ENCODE measurements at places on chromosomes 7 and 10.

GRCh38 chr7:88771417-88771816, 11.9 kb downstream of the ZNF804B start:
- DNase-seq, result no peak

DNA sequence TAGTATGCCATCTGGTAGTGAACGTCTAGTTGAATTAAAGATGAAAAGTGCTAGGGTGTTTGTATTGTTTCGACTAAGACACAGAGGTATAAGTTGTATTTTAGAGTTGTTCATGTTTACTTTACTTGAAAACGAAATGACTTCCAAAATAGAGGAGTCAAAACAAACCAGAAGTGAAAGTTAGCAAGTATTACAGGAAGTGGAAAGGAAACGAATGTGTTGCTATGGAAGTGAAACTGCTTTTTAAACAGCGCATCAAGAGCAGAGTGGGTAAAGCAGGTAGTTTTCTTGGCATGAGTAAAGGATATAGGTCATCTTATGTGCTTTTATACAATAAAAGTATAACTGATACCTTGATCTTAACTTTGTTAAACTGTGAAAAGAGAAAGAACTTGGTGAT, 20.0 kb upstream of the GALNTL5 start:
- DNase-seq, result no peak

DNA sequence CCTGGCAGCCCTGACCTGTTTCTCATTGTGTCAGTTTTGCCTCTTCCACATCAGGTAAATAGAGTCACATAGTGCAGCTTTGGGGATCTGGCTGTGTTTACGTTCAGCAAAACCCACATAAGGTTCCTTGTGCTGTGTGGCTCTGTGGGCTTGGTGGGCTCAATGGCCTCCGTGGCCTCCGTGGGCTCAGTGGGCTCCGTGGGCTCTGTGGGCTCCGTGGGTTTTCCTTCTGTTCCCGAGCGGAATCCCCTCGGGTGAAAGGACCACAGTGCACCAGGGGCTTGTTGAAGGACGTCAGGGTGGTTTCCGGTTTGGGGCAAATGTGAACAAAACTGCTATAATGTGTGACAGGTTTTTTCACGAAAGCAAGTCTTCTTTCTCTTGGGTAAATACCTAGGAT, 12.5 kb upstream of the DPYSL4 start:
- no peak for DNase-seq

DNA sequence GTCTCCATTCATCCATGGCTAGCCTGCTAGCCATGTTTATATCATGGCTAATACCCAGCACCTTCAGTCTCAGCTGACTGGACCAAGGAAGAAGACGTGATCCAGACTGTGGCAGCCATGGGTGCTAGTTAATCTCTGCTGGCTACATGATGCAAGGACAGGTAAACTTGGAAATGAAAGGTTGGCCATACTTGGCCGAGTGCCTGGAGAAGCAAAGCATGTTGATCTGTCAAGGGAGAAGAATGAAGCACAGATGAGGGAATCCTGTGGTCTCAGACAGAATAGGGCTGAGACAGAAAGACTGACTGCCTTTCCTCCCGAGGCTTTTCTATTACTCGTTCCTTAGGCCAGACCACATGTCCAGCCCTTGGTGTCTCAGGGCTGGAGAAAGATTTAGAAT, 41.1 kb downstream of the CPVL start:
- DNase-seq, result no peak

DNA sequence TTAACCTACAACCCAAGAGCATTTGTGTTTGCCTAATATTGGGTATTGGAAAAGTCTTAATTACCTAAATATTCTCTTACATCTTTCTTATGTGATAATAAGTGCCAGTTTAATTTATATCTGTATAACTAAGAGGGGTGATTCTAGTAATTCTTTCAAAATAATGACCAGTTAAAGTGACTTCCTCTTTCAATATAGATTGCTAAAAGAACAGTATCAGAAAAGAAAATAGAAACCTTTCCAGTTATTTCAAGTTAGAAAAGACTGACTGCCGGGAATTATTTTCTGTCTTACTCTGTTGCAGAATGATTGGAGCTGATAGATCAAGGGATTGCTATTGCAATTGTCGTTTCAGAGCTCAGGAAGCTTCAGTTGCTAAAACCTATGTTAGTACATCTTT, 525.0 kb upstream of the SEMA3D start:
- DNase-seq, result no peak

DNA sequence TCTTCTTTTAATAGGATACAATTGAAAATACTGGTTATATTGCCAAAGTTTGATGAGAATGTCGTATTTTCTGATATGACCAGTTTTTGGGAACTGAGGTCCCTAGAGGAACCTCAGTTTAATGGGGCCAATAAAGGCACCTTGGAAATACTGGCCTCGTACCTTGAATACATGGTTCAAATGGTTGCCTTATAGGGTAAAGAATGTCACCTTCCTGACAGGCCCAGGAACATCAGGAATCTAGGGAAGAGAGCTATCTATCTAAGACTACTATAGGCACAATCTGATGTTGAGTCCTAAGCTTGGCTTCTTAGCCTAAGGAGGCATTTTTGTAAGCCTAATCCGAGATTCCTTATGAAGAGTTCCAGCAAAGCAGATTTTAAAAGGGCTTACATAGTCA, 9.3 kb downstream of the SHTN1 start:
- DNase-seq, result no peak

- no peak for DNase-seq
Observed at GRCh38 chr10:61302124-61302523, 151.1 kb downstream of the TMEM26 start.

DNA sequence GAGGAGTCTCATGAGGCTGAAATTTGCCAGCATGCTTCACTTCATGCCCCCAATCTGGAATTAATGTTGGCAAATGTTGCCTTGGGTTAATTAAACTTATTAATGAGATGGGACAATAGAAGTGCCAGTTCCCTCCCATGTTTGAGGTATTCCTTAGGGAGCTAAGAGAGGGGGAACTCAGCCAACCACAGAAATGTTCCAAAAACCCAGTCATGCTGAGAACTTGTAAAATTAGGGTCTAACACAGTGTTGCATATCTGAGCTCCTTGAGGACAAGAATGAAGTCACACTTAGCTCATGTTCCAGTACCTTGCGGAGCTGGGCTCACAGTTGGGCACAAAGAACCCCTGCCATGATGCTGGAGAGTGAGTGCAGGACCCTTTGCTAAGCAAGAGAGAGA, 89.4 kb downstream of the OAT start:
- no peak for DNase-seq

DNA sequence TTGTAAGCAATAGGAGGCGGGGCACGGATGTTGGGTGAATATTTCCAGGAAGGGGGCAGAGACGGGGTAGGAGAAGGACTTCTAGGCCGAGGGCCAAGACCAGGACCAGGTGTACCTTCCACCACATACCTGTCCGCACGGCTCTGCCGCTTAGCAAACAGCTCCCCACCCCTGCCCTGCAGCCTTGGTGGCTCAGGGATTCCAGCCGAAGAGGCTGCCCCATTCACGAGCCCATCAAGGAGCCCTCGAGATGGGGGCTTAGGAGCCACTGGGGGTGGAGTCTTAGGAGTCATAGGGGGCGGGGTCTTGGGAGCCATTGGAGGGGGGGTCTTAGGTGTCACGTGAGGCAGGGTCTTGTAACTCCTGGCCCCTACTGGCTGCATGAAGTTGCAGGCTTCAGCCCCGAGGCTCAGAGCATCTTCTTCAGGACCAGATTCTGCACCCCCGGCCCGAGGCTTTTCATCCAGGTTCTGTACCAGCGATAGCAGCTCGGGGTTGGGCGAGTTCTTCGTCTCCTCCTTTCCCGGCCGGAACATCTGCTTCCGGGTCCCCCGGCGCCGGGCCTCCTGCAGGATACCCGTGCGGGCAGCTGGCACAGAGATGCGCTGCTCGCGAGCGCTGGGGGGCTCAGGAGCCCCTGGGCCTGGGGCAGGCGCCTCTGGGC, 6.1 kb upstream of the MYOZ1 start:
- peak; percentile 12 for DNase-seq

- no peak for DNase-seq
Observed at GRCh38 chr10:14326581-14326980, 4.1 kb downstream of the FRMD4A start.

- DNase-seq, result no peak
Observed at GRCh38 chr7:7563269-7563668, 3.4 kb upstream of the MIOS start.

DNA sequence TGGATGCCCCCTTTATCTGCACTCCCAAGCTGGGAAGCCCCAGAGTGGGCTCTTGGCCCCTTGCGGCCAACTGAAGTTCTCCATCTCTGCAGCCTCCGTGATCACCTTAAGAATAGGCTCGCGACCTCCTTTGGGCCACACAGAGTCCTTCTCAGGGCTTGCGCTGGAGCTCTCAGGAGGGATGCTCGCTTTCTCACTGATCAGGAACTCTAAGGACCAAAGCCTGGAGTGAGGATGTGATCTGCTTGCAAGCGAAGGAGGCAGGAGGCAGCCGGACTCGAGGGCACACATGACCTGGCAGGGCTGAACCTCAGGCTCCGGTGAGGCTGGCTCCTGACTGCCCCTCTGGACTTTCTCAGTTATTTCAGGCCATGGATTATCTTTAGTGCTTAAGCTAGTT, 192.1 kb upstream of the MKI67 start:
- DNase-seq, result no peak

GRCh38 chr7:155738652-155739537, 73.4 kb downstream of the SHH start:
- DNase-seq, result peak; percentile 53

DNA sequence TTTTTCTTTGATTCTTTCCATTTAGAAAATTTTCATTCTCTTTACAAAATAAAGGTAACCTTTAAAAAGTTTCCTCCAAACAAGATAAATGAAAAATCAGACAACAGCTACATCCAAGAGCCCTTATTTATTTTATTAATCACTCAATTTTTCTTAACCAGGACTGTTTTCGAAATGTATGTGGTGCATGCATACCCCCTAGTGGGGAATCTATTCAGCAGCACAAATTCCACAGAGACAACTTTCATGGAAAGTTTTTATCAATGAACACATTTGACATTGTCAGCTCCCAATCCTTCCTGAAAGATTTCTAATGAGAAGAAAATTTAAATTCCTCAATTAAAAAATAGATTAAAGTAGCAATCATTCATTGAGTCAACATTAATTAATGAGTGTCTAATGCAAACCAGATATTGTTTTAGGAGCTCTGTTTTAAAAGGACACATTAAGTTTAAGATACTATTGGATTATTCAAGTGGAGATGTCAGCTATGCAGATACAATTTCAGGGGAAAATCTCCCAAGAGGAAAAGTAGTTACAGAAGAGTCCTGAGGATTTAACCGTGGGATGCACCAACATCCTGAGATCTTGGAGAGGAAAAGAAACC, 5.2 kb upstream of the HTR7 start:
- DNase-seq, result no peak

DNA sequence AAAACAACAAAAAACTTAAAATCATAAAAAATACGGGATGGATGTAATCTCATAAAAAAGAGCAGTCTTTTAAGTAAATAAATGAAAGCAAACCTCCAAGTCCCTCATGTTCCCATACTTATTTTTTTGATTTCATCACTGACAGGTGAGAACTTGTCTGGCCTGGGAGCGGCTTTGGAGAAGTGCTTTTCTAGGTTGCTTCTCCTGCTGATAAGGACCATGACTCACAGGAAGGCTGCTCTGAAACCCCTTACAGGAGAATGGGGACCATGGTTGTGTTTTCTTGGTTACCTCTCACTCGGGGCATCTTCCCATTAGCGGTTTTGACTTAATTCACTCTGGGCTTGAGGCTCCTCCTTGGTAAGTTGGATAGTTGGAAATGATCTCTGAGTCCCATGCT, 237.4 kb downstream of the CAMK1D start:
- DNase-seq, result no peak

DNA sequence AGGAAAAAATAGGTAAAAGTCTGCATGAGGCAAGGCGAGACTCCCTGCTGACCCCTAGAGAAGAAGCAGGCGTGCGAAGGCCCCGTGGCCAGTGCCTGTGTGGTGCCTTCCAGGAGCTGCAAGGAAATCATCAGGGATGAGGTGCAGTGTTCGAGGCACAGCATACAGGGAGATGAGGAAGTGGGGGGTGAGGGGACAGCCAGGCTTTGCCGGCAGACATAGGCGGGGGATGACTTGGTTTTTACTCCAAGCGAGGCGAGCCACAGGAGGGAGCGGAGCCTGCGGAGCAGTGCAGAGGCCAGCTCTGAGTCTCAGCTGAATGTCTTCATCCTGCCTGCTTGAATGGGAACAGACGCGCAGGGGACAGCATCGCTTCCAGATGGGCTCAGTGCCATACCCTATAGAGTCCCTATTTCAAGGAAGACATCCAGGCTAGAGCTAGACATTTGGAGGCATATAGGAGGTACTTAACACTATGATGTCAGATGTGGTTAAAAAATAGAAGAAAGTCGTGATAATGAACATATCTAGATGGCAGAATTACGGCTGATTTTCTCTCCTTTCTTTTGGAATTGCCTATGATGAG, 49.5 kb downstream of the TCERG1L start:
- no peak for DNase-seq

- DNase-seq, result no peak
Observed at GRCh38 chr7:86320889-86321288, 322.8 kb upstream of the GRM3 start.

GRCh38 chr10:90847436-90847835, 10.4 kb downstream of the HTR7 start:
- DNase-seq, result no peak

- no peak for DNase-seq
Observed at GRCh38 chr7:81685270-81685868, 84.5 kb downstream of the HGF start.

DNA sequence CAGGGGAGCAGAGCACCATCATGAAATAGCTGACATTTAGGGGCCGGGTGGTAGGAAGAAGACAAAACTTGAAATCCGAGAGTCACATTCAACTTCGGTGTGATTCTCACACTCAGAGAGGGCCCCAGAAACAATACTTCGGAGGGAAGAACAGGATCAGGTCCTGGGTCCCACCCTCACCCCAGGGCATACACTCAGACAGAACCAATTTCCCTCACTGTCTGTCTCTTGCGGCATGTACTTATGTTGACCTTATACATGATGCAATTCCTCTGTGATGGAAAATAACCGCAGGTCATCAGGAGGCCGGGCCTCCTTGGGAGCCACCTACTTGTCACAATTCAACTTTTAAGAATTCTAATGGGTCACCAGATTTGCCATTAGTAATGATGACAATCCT, 26.3 kb upstream of the HMX3 start:
- no peak for DNase-seq
